Motor neuron (in vitro differentiated cells): ENCODE measurements at places on chromosomes 6 and 20. TPM values are rescaled to one million over a fixed set of nuclear protein-coding genes. Genes with fewer than 3 reads are reported as not detected.

The VWA7 gene
- total RNA-seq, result 1.1 and 1.8 TPM in 2 replicates

The SERINC3 gene
- 108 and 112 TPM in 2 replicates for total RNA-seq

The GABRR1 gene
- 0.83 and 1.2 TPM in 2 replicates for total RNA-seq

The BFSP1 gene
- 1.2 and 1.7 TPM in 2 replicates for total RNA-seq

The NEURL2 gene
- total RNA-seq, result 6.6 and 7.0 TPM in 2 replicates

The FILIP1 gene
- 4.4 and 5.1 TPM in 2 replicates for total RNA-seq

The BEND6 gene
- total RNA-seq, result 28.5 and 31.1 TPM in 2 replicates

The PTCRA gene
- total RNA-seq, result 0.83 TPM in 1 of 2 replicates, not detected in the other

The GNMT gene
- 0.18 and 0.46 TPM in 2 replicates for total RNA-seq

The DYNLT2 gene
- total RNA-seq, result 2.4 and 3.7 TPM in 2 replicates

The TGM3 gene
- total RNA-seq, result 0.31 and 0.38 TPM in 2 replicates

The NFKBIE gene
- total RNA-seq, result 8.7 and 8.8 TPM in 2 replicates

- ATAC-seq, result no peak
Observed at GRCh38 chr20:13898012-13898612, 92.3 kb downstream of the SEL1L2 start.

DNA sequence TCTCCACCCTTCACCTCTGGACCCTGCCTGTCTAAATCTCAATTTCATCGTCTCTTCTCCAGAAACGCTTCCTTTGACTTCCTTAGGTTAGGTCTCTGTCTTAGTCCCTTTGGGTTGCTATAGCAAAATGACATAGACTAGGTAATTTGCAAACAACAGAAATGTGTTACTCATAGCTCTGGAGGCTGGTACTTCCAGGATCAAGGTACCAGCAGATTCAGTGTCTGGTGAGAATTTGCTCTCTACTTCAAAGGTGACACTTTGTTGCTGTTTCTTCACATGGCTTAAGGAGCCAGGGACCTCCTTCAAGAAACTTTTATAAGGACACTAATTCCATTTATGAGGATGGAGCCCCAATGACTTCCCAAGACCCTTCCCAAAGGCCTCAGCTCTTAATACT is 145.1 kb upstream of the IMPG1 start:
- ATAC-seq, result no peak

DNA sequence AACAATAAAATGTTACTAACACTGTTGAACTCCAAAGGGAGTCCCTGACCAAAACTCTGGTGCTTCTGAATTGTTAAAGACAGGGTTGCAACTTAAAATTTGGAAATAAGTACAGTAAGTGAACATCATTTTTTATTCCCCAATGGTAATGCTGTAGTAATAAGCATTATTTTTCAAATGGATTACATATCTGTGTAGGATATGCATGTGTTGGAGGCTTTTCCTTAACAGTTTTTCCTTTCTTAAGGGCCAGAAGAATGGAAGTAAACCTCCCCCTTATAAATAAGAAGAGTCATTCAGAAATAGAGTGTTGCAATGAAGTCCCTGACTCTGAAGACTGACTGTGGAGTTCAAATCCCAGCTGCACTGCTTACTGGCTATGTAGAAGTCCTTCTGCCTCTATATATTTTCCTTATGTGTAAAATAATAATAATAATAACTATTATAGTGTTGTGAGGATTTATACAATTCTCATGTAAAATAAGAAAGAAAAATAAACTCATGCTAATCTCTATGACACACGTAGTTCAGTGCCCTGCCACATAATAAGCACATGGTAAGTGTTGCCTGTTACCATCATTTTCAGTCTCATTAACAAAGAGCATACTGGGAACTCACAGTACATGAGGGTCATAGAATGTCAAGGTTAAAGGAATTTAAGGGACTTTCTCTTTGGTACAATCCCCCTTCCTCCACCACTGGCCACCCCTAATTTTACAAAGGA is 129.8 kb upstream of the SMLR1 start:
- ATAC-seq, result peak; percentile 54

GRCh38 chr6:99611148-99611547 is 4.5 kb downstream of the PRDM13 start:
- no peak for ATAC-seq

GRCh38 chr6:169172456-169172855 is 81.2 kb downstream of the THBS2 start:
- no peak for ATAC-seq

DNA sequence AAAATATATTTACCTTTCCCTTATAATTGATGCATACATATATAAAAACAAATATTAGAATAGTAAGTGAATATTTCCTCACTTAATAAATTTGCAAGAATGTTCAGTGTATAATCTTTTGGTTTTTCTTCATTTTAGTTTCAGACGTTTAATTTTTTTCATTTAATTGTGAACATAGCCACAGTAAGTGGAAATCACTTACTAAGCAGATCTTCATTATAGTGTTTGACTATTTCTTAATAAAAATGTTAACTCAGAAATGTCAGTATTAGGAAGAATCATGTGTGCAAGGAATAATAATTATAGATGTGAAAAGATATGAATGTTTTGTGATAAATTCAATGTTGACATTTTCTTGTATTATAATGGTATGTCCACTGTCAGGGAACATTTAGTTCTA is 27.4 kb downstream of the STXBP5 start:
- no peak for ATAC-seq

DNA sequence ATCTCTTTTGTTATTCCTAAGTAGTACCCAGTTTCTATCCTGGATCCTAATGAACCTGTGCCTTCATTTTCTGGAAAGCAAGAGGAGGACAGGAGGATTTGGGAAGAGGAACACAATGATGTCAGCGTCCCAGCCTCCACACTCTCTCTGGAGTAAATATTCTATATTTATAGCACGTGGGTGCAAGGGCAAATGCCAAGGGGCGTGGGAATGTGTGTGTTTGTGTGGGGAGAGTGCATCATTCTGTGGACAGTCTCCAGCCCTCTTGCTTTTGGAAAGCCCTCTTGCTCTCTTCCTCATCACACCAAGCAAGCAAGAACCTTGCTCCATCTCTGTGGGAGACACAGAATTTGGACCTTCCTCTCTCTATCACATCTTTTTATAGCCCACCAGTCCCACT is 103.2 kb upstream of the EMILIN3 start:
- ATAC-seq, result no peak

DNA sequence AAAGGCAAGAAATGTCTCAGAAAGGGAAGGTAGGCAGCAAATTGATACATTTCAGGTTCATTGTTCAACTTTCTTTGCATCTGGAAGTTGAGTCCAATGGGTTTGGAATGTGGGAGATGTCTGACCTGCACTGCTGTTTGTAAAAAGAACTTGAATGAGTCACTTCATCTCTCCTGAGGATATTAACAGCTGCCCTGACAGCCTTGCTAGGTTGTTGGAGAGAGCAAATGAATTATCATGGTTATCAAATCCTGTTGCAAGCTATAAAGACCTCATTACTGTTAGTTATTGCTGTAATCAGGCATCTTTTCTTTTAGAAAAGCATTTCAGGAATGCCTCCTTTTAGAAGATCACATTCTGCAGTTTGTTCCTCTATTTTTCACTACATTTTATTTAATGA is 23.0 kb upstream of the FLRT3 start:
- peak; percentile 42 for ATAC-seq

GRCh38 chr20:59183751-59184150 is 20.1 kb downstream of the ZNF831 start:
- ATAC-seq, result no peak

GRCh38 chr6:170378502-170378901 is 71.9 kb downstream of the FAM120B start:
- ATAC-seq, result no peak

DNA sequence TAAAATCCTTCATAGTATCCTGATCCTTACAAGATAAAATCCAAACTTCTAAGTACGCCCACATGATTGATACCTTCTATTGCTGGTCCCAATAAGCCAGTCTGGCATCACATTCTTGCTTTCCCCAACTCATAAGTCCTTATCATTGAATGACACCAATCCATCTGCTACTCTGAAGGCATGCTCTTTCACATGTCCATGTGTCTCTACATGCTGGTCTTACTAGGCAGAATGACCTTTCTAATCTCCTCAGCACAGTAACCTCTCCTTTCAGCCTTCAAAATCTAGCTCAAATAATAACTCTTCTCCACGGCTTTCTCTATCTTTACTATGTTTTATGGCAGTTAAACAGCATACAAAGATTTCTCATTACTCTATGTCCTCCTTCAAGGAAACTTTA is 71.1 kb downstream of the ASCC3 start:
- ATAC-seq, result no peak

DNA sequence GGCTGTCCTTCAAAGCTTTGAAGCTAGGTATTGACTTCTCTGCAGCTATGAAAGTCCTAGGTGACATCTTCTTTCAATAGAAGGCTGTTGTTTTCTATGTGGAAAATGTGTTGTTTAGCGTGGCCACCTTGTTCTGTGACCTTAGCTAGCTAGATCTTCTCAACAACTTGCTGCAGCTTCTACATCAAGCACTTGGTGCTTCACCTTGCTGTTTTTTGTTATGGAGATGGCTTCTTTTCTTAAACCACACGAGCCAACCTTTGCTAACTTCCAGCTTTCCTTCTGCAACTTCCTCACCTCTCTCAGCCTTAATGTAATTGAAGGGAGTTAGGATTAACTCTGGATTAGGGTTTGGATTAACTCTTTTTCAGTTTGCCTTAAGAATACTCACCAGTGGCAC is 128.6 kb upstream of the MMS22L start:
- ATAC-seq, result no peak

DNA sequence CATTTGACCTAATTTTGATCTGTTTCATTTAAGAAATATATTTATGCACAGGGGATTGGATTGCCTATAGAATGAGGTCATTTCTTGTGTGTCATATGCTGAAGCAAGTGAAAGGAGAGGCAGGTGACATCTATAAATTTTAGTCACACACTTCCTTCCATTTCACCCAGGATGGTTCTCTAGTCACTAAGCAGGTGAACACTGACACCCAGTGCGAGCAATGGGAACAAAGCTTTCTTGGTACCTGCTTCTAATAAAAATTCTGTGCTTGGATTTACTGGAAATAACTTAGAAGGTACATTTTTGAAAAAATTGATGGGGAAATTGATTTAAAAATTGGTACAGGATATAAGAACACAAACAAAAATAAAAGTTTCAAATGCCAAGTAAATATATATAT is 66.9 kb upstream of the MC3R start:
- ATAC-seq, result peak; percentile 74

- ATAC-seq, result no peak
Observed at GRCh38 chr20:34269996-34270627, 28.9 kb downstream of the ASIP start.

DNA sequence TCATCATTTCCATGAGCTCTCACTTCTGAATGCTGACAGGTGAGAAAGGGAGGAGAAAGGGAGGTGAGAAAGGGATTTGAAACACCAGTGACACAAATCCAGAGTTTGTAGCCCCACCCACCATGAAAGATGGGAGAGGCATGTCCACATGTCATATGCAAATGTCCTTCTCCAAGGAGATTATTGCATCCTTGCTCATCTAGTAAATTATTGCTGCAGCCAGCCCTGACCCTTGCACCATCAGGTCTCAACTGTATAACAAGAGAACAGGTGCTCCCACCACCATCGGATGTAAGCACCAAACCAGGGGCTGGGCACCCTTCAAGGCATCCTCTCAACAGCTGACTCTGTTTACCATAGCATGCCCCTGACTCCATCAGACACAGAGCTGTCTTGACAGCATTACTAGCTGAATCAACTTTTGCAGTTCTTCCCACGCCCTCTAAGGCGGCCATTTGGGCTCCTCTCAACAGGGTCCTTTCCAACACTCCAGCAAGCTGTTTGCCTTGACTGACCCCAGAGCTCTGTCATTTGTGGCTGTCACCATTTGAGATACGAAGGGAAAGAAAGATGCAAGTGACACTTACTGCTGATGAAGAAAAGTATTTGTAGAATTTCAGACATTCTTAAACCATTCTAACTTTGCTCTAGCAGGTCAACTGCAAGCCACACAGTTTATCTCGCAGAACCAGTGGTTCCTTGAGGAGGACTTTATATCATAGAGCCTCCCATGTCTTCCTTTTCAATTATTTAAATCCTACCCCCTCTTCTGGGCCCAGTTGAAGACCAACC is 14.2 kb downstream of the GFOD1 start:
- no peak for ATAC-seq

- ATAC-seq, result no peak
Observed at GRCh38 chr20:38060536-38060935, 27.0 kb downstream of the RPRD1B start.

DNA sequence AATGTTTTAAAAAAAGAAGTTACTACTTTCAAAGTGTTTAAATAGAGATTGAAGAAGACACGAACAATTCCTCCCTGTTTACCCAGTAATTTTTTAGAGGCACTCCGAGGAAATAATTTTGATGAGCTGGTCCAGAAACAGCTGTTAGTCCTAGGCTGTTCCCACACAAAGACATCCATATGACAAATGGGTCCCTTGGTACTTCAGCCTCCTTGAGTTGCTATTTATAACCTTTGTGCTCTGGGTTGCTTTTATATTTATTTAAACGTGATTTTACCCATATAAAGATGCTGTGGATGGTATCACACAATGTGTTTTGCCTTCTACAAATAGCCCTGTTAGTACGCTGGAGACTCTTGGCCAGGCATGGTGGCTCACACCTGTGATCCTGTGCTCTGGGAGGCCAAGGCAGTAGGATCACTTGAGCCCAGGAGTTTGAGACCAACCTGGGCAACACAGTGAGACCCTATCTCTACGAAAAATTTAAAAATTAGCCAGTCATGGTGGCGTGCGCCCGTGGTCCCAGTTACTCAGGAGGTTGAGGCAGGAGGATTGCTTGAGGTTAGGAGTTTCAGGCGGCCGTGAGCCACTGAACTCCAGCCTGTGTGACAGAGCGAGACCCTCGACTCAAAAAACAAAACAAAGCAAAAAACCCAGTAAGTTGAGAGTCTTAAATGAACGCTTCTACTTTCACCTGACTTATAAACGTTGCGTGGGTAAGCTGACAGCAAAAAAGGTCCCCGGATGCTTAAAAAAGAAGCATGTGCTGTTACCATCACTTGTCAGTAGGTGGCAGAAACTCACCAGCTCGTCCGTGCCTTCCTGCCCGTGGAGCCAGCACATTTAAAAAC is 56.9 kb upstream of the ARMH2 start:
- peak; percentile 85 for ATAC-seq
